Stimulated activated CD4-positive, alpha-beta T cell treated with anti-CD3 and anti-CD28 coated beads, Interleukin-4, amount 100 ng/mL, for 4 hours (primary cell): ENCODE measurements at places on chromosomes 2 and 18.

DNA sequence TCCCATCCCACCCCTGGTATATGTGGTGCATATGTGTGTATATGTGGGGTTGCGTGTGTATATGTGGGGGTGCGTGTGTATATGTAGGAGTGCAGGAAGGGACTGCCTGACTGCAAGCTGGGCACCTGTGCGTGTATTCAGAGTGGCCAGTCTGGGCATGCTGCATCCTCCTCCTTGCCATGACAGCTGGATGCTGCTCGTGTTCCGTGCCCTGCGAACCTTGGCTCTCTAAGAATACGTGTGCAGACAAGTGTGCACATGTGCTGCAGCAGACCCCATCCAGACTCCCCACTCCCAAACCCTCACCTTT, 222.1 kb downstream of the CELF4 start:
- no peak for DNase-seq

DNA sequence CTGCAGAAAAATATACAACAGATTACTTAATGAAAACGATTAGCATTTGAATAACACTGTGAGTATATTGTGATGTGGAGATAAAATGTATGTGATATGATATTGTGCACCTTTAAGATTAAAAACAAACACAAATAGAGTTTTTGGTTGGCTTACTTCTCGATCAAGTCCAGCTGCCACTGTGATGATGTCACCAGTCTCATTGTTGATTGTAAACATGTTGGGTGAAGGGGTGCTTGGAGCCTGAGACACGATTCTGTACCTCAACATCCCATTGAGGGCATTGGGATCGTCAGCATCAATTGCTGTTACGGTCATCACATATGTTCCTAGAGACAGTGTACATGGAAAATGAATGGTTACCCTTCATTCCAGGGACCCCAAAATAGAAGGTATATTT, 174.1 kb downstream of the CDH2 start:
- DNase-seq: no peak

GRCh38 chr2:145416640-145417039, 896.7 kb upstream of the ZEB2 start:
- no peak for DNase-seq

DNA sequence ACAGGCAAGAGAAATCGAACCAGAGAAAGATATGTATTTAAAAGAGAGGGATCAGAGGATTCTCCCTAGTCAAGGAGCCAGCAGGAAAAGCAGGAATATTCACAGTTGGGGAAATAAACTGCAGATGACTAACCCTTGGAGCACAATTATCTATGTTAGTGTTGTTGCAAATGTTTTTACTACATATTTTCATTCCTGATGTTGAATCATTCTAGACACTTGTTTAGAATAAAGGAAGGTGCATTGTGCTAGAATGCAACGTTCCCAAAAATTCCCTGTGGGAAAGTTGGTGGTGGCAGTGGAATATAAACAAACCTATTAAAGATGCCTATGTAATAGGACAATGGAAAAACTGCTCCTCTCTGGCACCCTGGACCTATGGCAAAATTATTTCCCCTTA, 63.3 kb downstream of the DTNA start:
- no peak for DNase-seq

GRCh38 chr2:120767486-120768005, 31.9 kb downstream of the GLI2 start:
- DNase-seq: no peak

GRCh38 chr18:38642711-38643110, 1077.1 kb upstream of the CELF4 start:
- DNase-seq: no peak

GRCh38 chr2:176085861-176086771, 2.4 kb upstream of the EVX2 start:
- DNase-seq: no peak

GRCh38 chr18:48345596-48345995, 63.6 kb downstream of the ZBTB7C start:
- no peak for DNase-seq
